Activated CD8-positive, alpha-beta memory T cell treated with anti-CD3 and anti-CD28 coated beads for 36 hours (primary cell): ENCODE measurements at places on chromosomes 5 and 9. TPM values are rescaled to one million over a fixed set of nuclear protein-coding genes. Genes with fewer than 3 reads are reported as not detected.

The RRAGA gene
- total RNA-seq, result 66.7 TPM

The DNM1 gene
- total RNA-seq, result 0.40 TPM

The CDH9 gene
- not detected for total RNA-seq

The PCDHGB3 gene
- total RNA-seq, result 0.19 TPM

The LCN10 gene
- total RNA-seq, result 1.1 TPM

The ZNF608 gene
- total RNA-seq, result not detected

The BHMT gene
- not detected for total RNA-seq

The FABP6 gene
- total RNA-seq, result not detected

The SHROOM1 gene
- total RNA-seq, result 1.6 TPM

The MEIKIN gene
- total RNA-seq, result not detected

The IL3 gene
- total RNA-seq, result 68.0 TPM

The SLC44A1 gene
- total RNA-seq, result 7.2 TPM

The ARHGEF28 gene
- not detected for total RNA-seq

The GNAQ gene
- 15.3 TPM for total RNA-seq

The FOXD4L3 gene
- 0.10 TPM for total RNA-seq

The SPAAR gene
- not detected for total RNA-seq

The LAMC3 gene
- total RNA-seq, result 0.19 TPM

The DBH gene
- not detected for total RNA-seq

The CD74 gene
- total RNA-seq, result 265 TPM

The SLC6A19 gene
- total RNA-seq, result not detected

The C5orf52 gene
- not detected for total RNA-seq

The C9orf43 gene
- total RNA-seq, result 0.91 TPM

The PRRX2 gene
- total RNA-seq, result 0.63 TPM

The GHR gene
- total RNA-seq, result not detected

The IL5 gene
- 17.6 TPM for total RNA-seq

The SOWAHA gene
- total RNA-seq, result 0.06 TPM

The MOB3B gene
- 0.44 TPM for total RNA-seq

The WNT8A gene
- total RNA-seq, result not detected

The SPOCK1 gene
- total RNA-seq, result not detected

The OR1Q1 gene
- not detected for total RNA-seq

The HRCT1 gene
- total RNA-seq, result not detected

The PDE6A gene
- not detected for total RNA-seq

The GLRA1 gene
- total RNA-seq, result not detected
